Stimulated activated CD8-positive, alpha-beta memory T cell treated with anti-CD3 and anti-CD28 coated beads, Interleukin-7, amount 100 ng/mL, for 48 hours (primary cell): ENCODE measurements at places on chromosomes 13 and 19.

GRCh38 chr13:98410612-98411011 lies 166.3 kb downstream of the STK24 start:
- DNase-seq = no peak

DNA sequence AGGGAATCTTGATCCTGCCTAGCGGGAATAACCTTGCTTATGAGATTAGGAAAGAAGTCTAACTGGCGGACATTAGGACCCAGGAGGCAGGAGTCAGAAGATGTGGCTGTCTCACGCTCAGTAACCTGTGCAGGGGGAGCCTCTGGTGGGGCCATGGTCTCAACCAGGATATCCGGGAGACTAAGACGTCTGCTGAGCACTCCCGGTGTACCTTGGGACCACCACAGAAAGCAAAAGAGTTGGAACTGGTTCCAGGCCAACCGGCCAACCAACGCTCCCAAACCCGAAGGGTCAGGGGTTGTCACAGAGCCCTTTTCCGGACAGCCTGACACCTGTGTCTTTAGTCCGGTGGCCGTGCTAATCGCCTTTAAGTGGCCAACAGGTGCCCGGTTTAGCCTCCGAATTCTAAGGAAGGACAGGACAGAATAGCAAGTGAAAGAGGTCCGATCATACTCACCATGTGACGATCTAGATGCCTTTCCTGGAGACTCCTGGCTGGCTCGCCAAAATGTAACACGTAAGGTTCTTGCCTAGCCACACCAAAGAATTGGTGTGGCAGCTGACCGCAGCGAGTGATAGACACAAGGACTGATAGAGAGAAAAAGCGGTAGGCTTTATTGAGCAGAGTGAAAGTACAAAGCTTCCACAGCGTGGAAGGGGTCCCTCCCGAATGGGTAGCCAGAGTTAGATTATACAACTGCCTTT lies 103.9 kb upstream of the DIAPH3 start:
- DNase-seq = no peak

DNA sequence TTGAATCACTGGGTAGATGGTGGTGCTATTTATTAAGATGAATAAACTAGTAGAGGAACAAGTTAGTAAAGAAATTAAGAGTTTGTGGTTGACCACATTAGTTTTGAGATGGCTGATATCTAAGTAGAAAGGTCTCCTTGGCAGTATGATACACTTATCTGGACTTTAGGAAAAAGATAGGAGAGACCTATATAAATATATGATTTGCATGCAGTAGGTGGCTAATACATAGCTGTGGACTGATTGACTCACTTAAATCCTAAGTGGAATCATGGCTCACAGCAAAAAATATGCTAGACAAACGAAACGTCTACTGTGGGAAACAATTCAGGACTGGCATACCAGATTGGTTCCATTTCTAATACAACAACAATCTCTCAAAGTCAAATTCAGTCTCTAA lies 92.0 kb downstream of the CAB39L start:
- no peak for DNase-seq

GRCh38 chr13:32214071-32214470 lies 101.1 kb downstream of the ZAR1L start:
- DNase-seq = no peak

DNA sequence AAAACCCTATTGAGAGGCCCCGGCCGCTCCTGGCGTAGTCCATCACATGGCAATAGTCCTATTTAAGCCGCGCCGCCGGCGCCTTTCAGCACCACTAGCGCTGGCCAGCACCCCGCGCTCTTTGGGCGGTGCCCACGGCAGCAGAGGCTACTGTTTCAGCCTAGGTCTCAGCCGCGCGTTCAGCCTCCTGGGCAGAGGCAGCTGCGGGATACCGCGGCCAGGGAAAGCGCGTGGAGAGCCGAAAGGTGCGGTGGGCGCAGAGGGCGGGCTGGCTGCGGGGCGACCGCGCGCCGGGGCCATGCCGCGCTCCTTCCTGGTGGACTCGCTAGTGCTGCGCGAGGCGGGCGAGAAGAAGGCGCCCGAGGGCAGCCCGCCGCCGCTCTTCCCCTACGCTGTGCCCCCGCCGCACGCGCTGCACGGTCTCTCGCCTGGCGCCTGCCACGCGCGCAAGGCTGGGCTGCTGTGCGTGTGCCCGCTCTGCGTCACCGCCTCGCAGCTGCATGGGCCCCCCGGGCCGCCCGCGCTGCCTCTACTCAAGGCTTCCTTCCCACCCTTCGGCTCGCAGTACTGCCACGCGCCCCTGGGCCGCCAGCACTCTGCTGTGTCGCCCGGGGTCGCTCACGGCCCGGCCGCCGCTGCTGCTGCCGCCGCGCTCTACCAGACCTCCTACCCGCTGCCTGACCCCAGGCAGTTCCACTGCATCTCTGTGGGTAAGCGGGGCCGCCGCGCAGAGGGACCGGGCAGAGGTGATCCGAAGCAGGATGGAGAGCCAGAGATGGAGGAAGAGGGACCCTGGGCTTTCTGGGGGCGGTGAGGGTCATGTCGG lies at the start of gene GSX1:
Gene GSX1, plus strand, starts transcription at position 91 of the 826 bp plus-strand sequence. Its CDS starts 208 bp downstream, at position 299.
- DNase-seq = peak; percentile 21

DNA sequence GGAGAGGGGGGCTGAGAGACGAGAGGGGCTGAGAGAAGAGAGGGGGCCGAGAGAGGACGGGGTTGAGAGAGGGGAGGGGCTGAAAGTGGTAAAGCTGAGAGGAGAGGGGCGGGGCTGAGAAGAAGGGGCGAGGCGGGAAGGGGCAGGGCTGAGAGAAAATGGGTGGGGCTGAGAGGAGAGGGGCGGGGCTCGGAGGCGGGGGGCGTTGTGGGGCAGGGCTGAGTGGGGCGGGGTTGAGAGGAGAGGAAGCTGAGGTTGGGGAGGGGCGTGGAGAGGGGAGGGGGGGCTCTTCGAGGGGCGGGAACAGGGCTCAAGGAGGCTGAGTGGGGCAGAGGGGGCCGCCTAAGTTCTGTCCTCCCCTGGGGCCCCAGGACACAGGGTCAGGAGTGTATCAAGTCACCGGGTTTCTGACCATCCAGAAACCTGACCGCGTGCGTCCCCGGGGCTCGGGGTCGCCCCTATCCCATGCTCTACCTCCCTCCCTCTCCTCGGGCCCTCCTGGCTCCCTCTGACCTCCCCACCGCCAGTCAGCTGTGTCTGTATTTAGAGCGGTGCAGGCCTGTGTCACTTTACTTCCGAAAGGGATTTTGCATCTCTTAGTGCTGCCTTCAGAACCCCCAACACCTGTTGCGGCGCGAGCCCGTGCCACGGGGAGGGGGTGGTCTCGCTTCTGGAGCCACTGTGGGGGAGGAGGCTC lies 38.6 kb upstream of the SEMA6B start:
- DNase-seq = no peak

DNA sequence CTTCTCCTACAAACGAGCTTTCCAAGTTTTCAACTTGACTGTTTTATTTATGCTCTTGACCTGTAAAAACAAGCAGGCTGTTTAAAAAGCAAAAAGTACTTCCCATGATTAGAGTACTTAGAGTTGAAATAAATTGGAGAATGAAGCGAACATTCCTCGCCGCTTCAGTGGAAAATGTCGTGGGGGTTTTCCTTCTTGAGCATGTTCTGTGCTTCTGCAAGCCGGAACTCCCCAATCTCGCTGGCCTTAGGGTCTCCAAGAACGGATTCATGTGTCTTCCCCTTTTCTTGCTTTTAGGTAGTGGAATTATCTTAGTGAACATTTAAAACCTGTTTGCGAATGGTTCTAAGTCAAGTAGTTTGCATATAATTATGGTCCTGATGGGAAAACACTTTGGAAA lies 103.6 kb upstream of the ZNF536 start:
- no peak for DNase-seq

DNA sequence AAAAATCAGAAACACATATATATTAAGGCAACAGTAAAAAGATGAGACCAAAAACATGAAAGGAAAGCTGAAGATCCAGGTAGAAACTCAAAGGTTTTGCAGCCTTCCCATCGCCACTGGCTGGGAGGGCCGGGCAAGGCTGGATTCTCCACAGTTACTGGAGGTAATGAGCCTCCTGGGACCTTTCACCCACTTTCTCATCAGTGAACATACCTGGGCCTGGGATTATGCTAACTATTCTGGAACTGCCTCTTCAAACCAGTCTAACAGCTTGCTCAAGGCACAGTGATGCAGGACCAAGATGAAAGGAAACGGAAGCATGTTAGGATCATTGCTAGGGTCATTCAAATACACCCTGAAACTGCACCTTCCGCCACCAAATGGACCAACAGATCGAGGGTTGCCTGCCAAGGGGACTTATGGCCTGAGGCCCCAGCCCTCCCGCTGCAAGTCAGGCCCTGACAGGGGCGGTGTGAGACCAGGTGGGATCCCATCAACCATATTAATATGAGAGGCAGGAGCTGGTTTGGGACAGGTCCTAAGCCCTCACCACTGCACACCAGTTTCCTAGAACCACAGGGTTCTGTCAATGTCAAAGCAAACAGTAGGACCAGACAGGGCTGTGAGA lies 28.4 kb upstream of the ATP12A start:
- no peak for DNase-seq

GRCh38 chr19:58474291-58474996 lies 1.7 kb upstream of the ZNF446 start:
- DNase-seq = no peak

DNA sequence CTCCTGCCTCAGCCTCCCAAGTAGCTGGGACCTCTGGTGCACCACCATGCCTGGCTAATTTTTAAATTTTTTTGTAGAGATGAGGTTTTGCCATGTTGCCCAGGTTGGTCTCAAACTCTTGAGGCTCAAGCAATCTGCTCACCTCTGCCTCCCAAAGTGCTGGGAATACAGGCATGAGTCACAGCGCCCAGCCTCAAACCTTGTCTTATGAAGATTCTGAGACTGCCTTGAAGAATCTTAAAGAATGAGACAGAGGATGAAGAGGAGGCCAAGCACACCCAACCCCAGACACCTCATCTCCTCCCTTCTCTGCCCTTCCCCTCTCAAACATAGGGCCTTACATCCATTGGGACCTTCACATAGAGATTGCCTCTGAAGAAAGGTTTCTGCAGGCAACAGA lies 179.7 kb downstream of the ABCC4 start:
- DNase-seq = no peak

DNA sequence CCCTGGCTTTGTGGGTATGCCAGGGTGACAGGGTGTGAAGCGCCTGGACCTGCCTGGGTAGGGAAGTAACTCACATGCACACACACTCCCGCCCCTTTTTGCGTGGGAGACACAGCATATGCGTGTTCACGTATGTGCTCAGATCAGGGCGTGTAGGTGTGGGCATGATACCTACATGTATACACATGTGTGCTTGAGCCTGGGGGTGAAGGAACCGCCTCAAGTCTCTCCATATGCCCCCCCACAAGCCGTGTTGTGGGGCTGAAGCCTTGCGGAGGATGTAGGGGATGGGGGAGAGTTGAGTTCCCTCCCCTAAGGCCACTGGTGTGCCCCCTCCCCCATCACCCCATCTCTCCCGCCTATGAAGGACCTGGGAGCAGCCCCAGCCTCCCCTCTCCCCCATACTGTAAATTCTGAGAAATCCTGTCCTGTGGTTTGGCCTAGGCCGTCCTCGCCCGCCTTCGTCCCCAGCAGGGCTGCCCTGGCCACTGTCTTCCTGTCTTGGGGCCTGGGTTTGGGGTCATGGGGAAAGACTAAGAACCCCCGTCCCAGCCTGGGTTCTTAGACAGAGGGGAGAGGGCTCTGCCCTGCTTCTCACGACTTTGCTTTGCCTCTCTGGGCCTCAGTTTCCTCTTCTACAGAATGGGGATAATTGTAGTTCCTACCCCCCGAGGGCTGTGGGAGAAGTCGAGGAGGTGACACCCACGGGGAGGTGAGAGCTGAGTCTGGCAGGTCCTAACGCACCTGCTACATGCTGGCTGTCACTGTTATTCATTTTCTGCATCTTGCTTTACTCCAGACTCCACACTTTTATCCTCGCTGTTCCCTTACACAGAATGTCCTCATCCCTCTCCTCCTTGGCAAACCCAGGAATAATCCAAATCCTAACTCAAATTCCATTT lies 14.3 kb downstream of the ACTL9 start:
- DNase-seq = no peak

GRCh38 chr13:108033800-108034707 lies 181.3 kb downstream of the LIG4 start:
- no peak for DNase-seq

DNA sequence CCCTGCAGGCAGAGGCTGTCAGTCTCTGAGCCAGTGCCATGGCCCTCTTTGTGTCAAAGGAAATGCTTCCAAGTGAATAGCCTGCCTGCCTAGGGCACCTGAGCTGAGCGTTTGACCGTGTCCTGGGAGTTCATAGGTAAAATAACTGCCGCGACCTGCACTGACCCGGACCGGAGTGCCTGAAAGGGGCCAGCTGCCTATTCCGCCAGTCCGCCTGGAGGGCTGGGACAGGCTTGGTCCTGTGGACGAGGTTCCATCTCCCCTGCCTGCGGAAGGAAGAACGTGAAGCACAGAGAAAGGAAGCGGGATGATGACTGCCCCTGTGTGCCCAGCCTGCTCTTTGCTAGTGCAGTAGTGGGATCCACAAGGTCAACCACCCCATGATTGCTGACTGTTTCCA lies 17.5 kb upstream of the ZNF492 start:
- no peak for DNase-seq

GRCh38 chr13:99269627-99270241 lies 11.6 kb upstream of the GPR18 start:
- no peak for DNase-seq

DNA sequence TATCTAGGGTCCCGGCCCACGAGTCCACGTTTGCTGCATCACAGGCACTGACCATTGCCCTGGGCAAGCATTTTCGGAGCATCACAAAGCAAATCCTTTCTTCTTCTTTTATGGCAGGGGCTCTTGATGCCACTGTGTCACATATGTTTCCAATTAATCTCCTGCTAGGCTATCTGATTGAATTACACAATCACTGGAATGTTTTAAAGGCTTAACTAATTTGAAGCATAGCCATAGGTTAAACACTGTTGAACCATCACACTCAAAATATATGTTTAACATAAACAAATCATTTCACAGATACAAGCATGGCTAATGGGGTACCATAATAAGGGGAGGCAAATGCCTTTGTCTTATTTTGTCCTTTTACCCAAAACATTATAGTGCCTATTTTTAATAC lies 338.3 kb downstream of the POU4F1 start:
- no peak for DNase-seq

GRCh38 chr19:38693380-38694223 lies 46.2 kb downstream of the ACTN4 start:
- DNase-seq = no peak

- DNase-seq = no peak
These were observed 30.4 kb upstream of the ANKRD10 start for GRCh38 chr13:110944968-110945927.

DNA sequence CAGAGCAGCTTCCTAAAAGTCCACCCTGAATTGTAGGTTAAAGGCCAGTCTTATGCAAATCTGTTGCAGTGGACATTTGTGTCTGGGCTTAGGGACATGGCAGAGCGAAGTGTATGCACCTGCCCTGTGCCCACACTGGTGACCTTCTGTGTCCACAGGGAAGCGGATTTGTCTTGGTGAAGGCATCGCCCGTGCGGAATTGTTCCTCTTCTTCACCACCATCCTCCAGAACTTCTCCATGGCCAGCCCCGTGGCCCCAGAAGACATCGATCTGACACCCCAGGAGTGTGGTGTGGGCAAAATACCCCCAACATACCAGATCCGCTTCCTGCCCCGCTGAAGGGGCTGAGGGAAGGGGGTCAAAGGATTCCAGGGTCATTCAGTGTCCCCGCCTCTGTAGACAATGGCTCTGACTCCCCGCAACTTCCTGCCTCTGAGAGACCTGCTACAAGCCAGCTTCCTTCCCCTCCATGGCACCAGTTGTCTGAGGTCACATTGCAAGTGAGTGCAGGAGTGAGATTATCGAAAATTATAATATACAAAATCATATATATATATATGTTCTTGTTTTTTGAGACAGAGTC lies 25.5 kb downstream of the CYP2B6 start:
- no peak for DNase-seq

GRCh38 chr13:40974460-40975407 lies 44.4 kb downstream of the ELF1 start:
- no peak for DNase-seq

- peak; percentile 45 for DNase-seq
These were observed 14.6 kb downstream of the VSIG10L start for GRCh38 chr19:51327066-51328001.
